Epithelial cell of proximal tubule (primary cell): ENCODE measurements at places on chromosomes 2 and 18.
A peak's percentile ranks its signal among the peaks of the same experiment; 100 is the strongest.

DNA sequence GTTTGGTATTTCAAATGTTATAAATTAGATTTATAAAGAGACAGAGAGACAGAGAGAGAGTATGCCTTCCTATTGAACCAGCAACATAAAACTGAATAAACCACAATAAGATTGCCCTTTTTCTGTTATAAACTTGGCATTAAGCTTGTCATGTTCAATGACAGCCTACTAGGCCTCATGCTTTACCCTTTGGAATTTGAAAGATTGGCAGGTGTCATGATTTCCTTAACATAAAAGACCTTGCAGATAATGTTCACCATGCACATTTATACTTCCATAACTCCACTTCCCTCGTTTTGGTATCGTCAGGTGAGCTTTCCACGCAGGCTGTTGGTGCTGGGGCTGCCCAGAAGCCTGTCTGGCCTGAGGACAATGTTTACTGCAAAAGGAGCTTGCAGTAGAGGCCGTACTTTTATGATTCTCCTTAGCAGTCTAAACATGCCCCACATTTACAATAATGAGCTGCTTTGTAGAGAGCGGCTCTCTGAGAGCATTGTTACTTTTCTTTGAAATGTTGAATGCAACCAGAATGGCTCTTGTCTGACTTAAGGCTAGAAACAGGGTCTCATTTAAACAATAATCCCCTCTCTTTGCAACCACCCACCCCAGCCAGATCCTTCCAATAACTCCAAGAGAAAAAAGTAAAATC lies 379.1 kb upstream of the ATP5MC3 start:
- no peak for DNase-seq

DNA sequence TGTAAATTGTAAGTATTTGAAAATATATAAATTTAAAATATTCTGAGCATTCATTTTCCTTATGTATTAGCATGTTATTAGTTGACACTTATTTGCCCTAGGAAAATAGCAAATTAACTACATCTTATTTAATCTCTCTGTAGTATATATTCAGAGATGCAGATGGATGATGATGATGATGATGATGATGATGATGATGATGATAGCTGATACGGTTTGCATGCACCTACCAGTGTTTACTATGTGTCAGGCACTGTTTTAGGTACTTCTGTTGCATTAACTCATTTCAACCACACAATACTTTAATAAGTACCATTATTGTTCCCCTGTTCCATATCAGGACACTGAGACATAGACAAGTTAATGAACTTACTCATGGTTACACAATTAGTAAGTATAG lies 191.4 kb upstream of the BOD1L2 start:
- no peak for DNase-seq

- DNase-seq: peak; percentile 23
Observed at GRCh38 chr2:157107877-157108276, 149.6 kb upstream of the GALNT5 start.

- no peak for DNase-seq
Observed at GRCh38 chr2:5021136-5021535, 671.0 kb upstream of the SOX11 start.

GRCh38 chr2:10405448-10405847 lies 42.7 kb downstream of the ODC1 start:
- peak; percentile 95 for DNase-seq

DNA sequence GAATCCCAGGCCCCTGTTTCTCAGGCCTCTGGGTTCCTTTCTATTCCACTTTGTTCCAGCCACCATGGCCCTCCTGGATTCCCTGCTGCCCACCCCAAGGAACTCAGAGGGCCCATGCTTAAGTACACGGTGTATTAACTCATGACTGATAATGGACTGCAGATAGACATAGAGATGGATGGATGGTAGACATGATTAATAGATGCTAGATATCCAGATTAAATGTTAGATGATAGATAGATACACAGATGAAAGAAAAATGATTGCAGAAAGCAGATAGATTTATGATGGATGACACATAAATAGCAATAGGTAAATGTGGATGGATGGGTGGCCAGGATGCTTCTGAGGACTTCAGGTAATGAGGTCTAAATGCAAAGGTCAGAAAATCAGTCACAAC lies 278.0 kb downstream of the CELF4 start:
- no peak for DNase-seq

GRCh38 chr18:2027016-2027415 lies 544.3 kb downstream of the METTL4 start:
- DNase-seq: peak; percentile 85

DNA sequence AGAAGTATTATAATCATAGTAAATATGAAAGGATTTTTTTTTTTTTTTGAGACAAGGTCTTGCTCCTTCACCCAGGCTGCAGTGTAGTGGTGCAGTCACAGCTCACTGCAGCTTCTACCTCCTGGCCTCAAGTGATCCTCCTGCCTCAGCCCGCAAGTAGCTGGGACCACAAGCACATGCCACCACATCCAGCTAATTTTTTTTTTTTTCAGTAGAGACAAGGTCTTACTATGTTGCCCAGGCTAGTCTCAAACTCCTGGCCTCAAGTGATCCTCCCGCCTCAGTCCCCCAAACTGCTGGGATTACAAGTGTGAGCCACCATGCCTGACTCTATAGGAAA lies 301.6 kb upstream of the STON1 start:
- no peak for DNase-seq

GRCh38 chr2:178804791-178805190 lies 2.4 kb downstream of the TTN start:
- DNase-seq: peak; percentile 12

- DNase-seq: no peak
Observed at GRCh38 chr2:105394951-105395611, 3.8 kb downstream of the FHL2 start.
